GM18507 (cell line): ENCODE measurements at places on chromosomes 7 and 10.

DNA sequence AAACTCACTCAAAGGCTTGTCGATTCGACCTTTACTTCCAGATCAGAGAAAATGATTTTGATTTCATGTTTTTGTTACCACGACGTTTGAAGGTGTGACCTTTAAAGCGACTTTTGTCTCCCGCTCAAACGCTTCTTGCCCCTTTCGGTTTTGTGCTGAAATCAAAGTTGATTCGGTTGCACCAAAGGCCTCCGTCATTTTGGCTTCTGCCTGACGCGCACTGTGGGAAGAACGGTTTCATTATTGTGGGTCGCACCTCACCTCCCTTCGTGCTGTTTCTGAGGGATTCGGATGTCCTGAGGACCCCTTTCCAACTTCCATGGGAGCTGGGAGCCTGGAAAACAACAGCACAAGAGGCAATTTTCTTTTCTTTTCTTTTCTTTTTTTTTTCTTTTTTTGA lies 176.9 kb downstream of the DNAJB6 start:
- DNase-seq = no peak

DNA sequence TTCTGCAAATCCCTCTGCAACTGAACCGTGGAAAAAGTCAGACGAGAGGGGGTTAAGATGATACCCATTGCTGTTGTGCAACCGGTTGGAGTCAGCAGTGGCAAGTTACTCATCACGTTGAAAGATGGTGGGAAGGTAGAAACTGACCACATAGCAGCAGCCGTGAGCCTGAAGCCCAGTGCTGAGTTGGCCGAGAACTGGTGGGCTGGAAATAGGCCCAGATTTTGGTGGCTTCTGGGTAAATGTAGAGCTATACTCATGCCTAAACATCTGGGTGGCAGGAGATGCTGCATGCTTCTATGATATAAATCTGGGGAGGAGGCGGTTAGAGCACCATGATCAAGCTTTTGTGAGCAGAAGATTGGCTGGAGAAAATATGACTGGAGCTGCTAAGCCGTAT lies 78.6 kb downstream of the ARL5B start:
- DNase-seq = no peak

- no peak for DNase-seq
These were observed 177.7 kb downstream of the SLC25A13 start for GRCh38 chr7:96144260-96144526.

DNA sequence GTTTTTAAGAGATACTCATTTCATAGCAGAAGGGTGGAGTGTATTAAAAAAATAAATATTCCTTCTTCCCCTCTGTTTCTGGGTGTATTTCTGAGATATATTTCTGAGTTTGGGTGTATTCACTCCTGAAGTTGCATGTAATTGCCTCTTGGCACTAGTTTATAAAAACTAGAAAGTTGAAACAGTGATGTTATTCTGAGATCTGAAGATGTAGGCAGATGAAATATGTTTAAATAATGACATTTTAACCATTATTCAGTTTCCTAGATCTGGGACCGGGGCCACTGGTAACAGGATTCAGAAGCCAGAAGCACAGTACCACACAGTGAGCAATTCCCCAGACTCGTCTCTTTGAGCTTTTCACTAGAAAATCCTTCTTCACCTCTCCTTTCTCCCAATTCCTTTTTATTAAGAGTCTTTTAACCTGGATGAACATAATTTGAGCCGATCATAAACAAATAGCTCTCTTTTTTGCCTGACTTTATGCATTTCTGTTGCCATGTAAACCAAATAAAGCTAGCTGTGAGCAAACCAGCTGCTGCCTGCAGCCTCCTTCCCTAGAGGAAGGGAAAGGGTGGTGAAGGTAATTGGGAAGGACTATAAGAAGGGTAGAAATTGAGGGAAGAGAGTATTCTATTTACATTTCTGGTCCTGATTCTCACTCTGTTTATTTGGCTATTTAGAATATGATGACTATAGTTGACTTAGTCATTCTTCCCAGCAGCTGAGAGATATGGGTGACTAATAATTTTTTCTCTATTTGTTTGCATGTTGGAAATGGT lies 101.8 kb upstream of the STRIP2 start:
- no peak for DNase-seq

- no peak for DNase-seq
These were observed 409.5 kb downstream of the SUGCT start for GRCh38 chr7:40544221-40544723.

GRCh38 chr7:149606826-149607225 lies 109.2 kb upstream of the ZNF746 start:
- DNase-seq = no peak

- no peak for DNase-seq
These were observed 1.3 kb upstream of the RASSF4 start for GRCh38 chr10:44958196-44958897.

DNA sequence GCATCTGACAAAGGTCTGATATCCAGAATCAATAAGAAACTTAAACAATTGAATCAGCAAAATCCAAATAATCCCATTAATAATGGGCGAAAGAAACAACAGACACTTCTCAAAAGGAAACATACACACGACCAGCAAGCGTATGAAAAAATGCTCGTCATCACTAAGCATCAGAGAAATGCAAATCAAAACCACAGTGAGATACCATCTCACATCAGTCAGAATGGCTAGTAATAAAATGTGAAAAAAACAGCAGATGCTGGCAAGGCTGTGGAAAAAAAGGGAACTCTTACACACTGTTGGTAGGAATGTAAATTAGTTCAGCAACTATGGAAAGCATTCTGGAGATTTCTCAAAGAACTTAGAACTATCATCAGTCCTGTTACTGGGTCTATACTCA lies 496.7 kb downstream of the SH2D4B start:
- DNase-seq = no peak

GRCh38 chr10:70146489-70147258 lies at the start of gene TYSND1:
Gene TYSND1, minus strand, starts transcription at chr10:70146700. Its CDS starts 114 bp downstream, at chr10:70146586.
- DNase-seq = peak; percentile 95

DNA sequence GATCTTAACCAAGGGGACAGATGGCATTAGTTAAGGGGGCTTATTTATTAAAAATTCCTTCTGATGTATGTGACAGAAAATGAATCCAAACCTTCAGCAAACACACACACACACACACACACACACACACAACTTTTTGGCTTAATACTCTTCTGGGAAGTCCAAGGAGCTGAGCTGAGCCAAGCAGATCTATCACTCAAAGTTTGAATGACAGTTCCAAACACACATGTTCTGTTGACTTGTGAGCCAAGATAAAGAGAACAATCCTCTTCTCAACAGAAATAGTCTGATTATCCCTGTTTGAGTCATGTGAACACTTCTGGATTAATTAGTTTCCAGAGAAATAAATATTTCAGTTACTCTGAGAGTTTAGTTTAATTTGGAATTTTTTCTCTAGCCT lies 31.5 kb downstream of the KBTBD2 start:
- DNase-seq = no peak

GRCh38 chr10:112844681-112845544 lies 105.1 kb upstream of the TCF7L2 start:
- DNase-seq = no peak

DNA sequence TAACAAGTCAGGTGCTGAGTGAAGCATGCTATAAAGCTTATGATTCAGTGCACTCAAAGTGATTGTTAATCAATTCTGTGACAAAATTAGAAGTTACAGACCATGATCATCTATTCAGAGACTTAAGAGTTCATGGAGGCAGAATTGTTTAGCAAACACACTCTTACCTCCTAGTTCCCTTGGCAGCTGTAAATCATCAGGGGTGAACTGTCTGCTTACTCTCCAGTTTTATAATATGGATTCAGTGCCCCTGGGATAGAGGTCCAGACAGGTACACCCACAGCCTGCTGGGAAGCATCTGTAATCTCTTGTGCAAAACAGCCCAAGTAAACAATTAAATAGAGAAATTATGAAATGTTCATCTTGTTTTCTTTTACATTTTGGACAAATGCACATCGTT lies 835.0 kb upstream of the COBL start:
- no peak for DNase-seq

DNA sequence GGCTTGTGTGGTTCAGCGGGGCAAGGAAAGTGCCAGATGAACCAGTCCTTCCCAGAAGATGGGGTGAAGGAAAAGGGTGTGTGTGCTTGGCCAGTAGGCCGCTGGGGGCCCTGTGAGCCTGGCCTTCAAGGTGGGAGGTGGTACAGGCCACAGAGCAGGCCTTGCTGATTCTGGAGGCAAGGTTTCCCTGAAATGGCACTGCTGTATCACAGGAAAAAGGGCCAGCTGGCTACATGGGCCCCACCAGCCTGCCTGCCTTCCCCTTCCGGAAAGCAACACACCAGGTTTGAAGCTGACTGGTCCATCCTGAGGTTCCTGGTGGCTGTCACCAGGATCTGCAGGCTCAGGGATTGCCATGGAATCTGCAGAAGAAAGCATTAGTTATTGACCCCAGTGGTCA lies 12.5 kb downstream of the MMRN2 start:
- DNase-seq = no peak

GRCh38 chr7:43834463-43835251 lies 34.7 kb downstream of the MRPS24 start:
- no peak for DNase-seq

DNA sequence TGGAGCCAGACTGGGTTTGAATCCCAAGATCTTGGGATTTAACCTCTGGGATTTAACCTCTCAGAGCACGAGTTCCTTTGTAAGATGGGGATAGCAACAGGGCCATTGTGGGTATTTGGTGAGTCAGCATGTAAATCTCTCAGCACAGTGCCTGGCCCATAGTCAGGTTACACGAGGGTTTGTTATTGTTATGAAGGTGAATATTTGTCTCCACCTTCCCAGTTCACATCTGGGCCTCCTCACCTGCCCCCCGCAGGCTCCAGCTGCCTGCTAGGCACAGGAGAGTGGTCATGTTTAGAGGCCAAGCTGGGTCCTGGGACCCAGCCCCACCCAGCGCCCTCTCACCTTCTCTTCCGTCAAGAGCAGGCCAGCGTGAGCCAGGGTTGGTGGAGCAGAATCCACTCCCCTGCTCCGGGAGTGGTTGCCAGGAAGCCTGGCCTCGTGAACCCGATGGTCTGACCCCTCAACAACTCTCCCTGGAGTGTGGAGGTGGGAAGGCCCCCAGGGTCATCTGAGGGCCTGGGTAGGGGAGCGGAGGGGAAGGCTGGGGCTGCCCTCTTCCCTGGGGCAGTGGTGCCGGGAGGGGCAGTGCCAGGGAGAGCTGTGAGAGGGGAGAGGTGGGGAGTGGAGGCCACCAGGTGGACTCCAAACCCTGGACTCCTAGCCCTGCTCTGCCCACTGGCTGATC lies 26.0 kb downstream of the FAM241B start:
- DNase-seq = no peak

- no peak for DNase-seq
These were observed 14.2 kb upstream of the SLC18A3 start for GRCh38 chr10:49595713-49596492.

DNA sequence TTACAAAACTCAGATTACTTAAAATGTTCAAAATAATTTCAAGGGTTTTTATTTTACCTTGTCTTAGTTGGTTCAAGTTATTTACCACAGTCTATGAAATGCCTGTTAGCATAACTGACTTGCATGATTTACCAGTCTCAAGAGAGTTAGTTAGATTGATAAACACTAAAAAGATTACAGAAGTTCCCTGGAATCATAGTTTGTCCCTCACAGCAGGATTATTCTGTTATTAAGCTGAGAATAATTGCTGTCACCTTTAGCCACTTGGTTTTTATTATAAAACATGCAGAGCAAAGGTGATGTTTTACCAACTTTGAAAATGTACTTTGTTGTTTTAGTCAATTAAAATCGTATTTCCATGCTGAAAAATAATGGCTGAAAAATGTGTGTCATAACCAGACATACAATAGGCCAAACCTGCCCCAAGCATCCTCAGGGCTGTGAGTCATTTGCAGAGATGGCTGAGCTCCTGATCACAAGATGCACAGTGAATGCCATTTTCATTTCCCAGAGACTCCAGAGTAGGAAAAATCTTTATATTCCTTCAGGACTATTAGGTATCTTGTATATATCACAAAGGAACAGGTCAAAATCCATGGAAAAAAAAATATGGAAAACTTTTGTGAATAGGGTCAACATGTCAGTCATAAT lies 87.8 kb upstream of the DKK1 start:
- no peak for DNase-seq

GRCh38 chr7:135159359-135160085 lies 11.0 kb downstream of the CYREN start:
- DNase-seq = no peak

- no peak for DNase-seq
These were observed 196.1 kb upstream of the SVIL start for GRCh38 chr10:29830531-29831512.

DNA sequence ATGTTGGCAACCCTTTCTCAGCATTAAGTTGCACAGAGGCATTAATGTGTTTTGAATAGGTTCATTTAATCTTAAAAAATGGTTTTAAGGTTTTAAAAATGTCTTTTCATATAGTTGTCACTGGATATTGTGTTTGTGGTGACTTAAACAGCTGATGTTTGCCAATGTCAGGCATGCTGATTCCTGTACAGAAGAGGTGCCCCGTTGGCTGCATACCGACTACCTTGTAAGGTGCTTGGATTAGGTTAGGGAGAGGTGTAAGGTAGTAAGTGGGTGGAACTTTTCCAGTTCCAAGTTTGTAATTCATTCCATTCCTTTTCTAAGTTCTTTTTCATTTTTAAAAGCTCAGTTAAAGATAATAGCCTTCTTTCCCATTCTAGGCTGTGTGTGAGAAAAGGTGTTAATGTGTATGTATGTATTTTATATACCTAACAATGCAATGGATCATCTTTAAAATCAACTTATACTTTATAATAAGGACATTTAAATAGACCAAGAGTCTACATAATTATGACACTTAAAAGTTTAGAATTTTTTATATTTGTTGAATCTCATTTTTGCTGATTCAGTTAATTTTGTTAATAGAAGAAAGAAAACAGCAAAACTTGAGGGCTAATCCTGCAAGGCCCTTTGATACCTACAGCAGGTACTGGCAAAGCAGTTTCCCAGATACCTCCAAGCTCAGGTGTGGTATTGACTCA lies 155.2 kb downstream of the LCOR start:
- no peak for DNase-seq
